ENCODE measurements at places on chromosomes 13 and 19. TPM values are rescaled to one million over a fixed set of nuclear protein-coding genes. Genes with fewer than 3 reads are reported as not detected.
A peak's percentile ranks its signal among the peaks of the same experiment; 100 is the strongest.

RNF17 gene
- total RNA-seq, result 0.50 TPM

ZNF726 gene
- total RNA-seq, result 2.8 TPM

GRCh38 chr19:48915757-48916156 is 15.6 kb downstream of the NUCB1 start:
- peaks cover 4% of the 10 kb centered on the region for H3K36me3 ChIP-seq
- H3K4me3 ChIP-seq, result no peak overlapping the region
- peak overlapping the region; percentile 27 for H3K27ac ChIP-seq
- DNase-seq, result no peak
- no peaks in the 10 kb centered on the region for H3K27me3 ChIP-seq

DNA sequence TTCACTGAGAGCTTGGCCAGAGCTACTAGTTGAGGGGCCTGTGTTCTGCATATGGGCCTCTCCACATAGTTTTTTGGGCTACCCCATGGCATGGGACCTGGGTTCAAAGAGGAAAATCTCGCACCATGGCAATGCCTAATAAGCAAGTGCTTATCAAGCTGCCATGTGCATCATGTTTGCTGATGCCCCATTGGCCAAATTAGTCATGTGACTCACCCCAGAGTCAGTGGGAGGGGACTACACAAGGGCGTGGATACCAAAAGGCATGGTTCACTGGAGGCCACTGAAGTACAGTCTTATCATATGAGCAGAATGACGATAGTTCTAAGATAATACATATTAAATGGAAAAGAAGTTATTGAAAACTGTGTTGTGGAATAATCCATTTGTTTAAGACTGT is 214.8 kb downstream of the LMO7 start:
- DNase-seq, result no peak
- peaks cover 2% of the 10 kb centered on the region for H3K4me1 ChIP-seq
- H3K4me3 ChIP-seq, result no peak overlapping the region

DNA sequence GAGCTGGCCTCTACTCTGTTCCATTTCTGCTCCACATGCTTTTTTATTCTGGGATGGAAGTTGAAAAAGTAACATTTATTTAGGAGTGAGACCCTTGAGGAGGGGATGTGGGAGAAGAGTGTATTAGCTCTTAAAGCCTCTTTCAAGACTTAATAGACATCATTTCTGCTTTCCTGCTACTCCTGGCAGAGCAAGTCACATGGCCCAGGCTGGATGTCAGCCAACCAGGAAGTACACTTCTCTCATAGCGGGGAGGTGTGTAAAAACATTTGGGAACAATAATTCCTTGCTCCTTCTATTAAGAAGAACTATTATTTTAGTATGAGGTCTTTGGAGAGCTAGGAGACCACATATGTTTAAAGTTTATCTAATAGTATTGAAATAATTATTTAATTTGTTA is 40.6 kb upstream of the FAM216B start:
- no peaks in the 10 kb centered on the region for H3K4me1 ChIP-seq
- no peak overlapping the region for H3K27ac ChIP-seq
- peaks cover 48% of the 10 kb centered on the region for H3K27me3 ChIP-seq

- H3K27me3 ChIP-seq, result no peaks in the 10 kb centered on the region
- no peak for DNase-seq
- peaks cover 3% of the 10 kb centered on the region for H3K36me3 ChIP-seq
- H3K4me3 ChIP-seq, result no peak overlapping the region
- peaks cover 10% of the 10 kb centered on the region for H3K4me1 ChIP-seq
These were observed 26.9 kb downstream of the SIPA1L3 start for GRCh38 chr19:37933937-37934358.

DNA sequence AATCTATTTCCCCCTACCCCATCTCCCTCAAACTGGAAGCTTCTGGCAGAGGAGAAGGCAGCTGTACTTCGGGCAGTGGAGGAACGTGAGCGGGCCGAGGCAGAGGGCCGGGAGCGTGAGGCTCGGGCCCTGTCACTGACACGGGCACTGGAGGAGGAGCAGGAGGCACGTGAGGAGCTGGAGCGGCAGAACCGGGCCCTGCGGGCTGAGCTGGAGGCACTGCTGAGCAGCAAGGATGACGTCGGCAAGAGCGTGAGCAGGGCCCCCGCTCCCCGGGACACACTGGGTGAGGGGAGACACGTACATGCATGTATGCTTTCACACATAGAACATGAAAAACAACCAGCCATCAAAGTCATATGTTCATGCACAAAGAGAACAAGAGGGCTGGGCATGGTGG is 42.7 kb downstream of the KCNC3 start:
- H3K4me1 ChIP-seq, result no peaks in the 10 kb centered on the region
- H3K27me3 ChIP-seq, result peaks cover 18% of the 10 kb centered on the region
- peaks cover 5% of the 10 kb centered on the region for H3K36me3 ChIP-seq

- DNase-seq, result no peak
- H3K4me3 ChIP-seq, result no peak overlapping the region
- no peaks in the 10 kb centered on the region for H3K36me3 ChIP-seq
These were observed 16.6 kb downstream of the TEX30 start for GRCh38 chr13:102757006-102757405.

- H3K4me3 ChIP-seq, result no peak overlapping the region
- H3K27ac ChIP-seq, result no peak overlapping the region
- no peaks in the 10 kb centered on the region for H3K27me3 ChIP-seq
- H3K36me3 ChIP-seq, result no peaks in the 10 kb centered on the region
These were observed 815.4 kb downstream of the PCDH17 start for GRCh38 chr13:58446979-58447378.

DNA sequence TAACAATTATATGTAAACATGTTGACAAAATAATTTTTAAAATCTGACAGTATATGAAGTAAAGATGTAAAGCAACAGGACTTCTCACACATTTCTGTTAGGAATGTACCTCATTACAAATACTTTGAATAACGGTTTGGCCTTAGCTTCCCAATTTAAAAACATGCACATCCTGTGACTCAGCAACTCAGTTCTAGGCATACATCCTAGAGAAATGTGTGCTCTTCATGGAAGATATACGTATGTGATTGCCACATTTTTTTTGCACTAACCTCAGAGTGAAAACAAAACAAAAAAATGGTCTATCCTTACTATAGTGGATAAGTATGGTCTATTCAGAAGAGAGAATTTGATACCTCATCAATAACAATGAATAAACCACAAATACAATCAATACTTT is 314.6 kb downstream of the LIG4 start:
- no peaks in the 10 kb centered on the region for H3K4me1 ChIP-seq
- no peak overlapping the region for H3K4me3 ChIP-seq
- DNase-seq, result no peak
- H3K27me3 ChIP-seq, result no peaks in the 10 kb centered on the region
- no peak overlapping the region for H3K27ac ChIP-seq

GRCh38 chr19:12723641-12724426 is at the start of gene TNPO2:
Gene TNPO2, minus strand, starts transcription at chr19:12723932. Its CDS starts 2,955 bp downstream, at chr19:12720977.
- peaks cover 31% of the 10 kb centered on the region for H3K4me1 ChIP-seq
- DNase-seq, result peak; percentile 30
- H3K4me3 ChIP-seq, result peak within 1 kb of the TSS; percentile 96

DNA sequence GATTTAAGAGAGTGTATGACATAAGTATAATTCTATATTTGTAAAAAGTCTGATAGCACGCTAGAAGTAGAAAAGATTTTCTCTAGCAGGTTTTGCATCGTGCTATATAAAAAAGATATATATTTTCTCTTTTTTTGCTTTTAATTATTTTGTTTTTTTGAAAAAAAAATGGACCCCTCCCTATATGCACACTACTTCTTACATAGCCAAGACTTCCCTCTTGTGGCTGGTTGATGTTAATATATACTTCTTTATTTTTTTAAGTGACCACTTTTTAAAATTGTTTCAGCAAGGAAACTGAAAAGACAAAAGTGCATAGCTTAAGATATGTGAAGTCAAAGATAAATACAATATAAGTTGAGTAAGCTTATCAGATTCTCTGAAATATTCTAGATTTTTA is 1202.8 kb downstream of the DIAPH3 start:
- H3K4me1 ChIP-seq, result no peaks in the 10 kb centered on the region
- no peak overlapping the region for H3K27ac ChIP-seq
- no peak for DNase-seq
- no peaks in the 10 kb centered on the region for H3K36me3 ChIP-seq
- H3K4me3 ChIP-seq, result no peak overlapping the region

DNA sequence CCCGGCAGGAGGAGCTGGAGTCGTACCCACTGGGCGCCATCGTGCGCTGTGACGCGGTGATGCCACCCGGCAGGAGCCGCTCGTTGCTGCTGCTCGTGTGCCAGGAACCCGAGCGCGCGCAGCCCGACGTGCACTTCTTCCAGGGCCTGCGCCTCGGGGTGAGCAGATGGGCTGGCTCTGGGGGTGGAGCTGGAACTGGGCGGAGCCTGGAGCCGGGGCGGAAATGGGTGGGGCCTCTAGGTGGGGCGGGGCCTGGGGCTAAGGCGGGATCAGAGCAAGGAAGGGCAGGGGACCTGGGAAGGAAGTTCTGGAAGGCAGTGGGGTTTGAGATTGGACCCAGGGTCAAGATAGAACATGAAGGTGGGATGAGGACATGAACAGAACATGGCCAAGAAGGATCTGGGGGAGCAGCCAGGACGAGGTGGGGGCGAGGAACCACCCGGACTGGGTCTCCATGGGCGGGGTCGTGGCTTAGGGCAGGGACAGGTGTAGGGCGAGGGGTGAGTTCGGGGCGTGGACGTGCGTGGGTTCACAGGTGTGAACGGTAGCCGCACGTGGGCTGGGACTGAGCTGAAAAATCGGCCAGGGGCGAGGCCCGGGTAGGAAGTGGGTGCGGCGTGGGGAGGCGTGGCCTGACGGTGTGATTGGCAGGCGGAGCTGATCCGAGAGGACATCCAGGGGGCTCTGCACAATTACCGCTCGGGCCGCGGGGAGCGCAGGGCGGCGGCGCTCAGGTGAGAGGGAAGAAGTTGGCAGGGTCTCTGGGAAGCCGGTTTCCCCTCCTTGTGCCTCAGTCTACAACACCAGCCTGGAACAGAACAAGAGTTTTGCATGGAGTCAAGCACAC is 4.7 kb downstream of the EPS8L1 start:
- peaks cover 19% of the 10 kb centered on the region for H3K4me1 ChIP-seq
- H3K36me3 ChIP-seq, result peaks cover 2% of the 10 kb centered on the region
- peak overlapping the region; percentile 77 for H3K4me3 ChIP-seq
- H3K27me3 ChIP-seq, result peaks cover 13% of the 10 kb centered on the region
- H3K27ac ChIP-seq, result no peak overlapping the region

DNA sequence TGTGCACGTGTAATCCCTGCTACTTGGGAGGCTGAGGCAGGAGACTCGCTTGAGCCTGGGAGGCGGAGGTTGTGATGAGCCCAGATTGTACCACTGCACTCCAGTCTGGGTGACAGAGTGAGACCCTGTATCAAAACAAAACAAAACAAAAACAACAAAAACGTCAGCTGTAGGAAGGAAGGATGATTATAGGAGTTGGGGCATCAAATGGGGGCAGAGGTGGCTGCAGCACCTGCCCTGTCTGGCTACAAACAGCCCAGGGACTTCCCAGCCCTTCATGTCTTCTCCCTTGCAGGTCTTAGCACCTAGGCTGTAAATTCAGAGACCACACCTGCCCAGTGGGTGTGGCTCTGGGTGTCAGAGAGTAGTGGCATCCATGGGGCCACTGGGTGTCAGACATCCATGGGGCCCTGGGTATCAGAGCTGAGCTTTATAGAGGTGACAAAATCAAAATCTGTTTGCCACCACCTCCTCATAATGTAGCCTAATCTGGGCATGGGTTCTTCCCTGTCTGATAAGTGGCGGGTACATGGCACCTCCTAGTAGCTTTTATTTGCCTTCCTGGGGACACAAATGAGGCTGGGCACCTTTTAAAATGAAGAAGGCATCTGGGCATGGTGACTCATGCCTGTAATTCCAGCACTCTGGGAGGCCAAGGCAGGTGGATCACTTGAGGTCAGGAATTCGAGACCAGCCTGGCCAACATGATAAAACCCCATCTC is 4.7 kb upstream of the B3GNT3 start:
- H3K27me3 ChIP-seq, result no peaks in the 10 kb centered on the region
- H3K36me3 ChIP-seq, result peaks cover 6% of the 10 kb centered on the region
- H3K27ac ChIP-seq, result peak overlapping the region; percentile 81
- H3K4me1 ChIP-seq, result peaks cover 34% of the 10 kb centered on the region
- H3K4me3 ChIP-seq, result no peak overlapping the region

DNA sequence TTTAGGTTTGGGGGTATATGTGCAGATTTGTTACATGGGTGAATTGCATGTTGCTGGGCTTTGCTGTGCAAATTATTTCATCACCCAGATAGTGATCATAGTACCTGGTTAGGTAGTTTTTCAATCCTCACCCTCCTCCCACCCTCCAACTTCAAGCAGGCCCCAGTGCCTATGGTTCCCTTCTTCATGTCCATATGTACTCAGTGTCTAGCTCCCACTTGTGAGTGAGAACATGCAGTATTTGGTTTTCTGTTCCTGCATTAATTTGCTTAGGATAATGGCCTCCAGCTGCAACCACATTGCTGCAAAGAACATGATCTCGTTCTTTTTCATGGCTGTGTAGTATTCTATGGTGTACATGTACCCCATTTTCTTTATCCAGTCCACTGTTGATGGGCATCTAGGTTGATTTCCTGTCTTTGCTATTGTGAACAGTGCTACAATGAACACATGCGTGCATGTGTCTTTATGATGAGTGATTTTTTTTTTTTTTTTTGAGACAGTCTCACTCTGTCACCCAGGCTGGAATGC is 42.9 kb upstream of the POMP start:
- H3K27me3 ChIP-seq, result no peaks in the 10 kb centered on the region
- H3K4me1 ChIP-seq, result peaks cover 16% of the 10 kb centered on the region
- no peaks in the 10 kb centered on the region for H3K36me3 ChIP-seq
- no peak for DNase-seq
- H3K4me3 ChIP-seq, result no peak overlapping the region

GRCh38 chr19:5057860-5058259 is 88.9 kb downstream of the KDM4B start:
- H3K27me3 ChIP-seq, result no peaks in the 10 kb centered on the region
- no peak overlapping the region for H3K4me3 ChIP-seq
- no peak for DNase-seq
- peaks cover 5% of the 10 kb centered on the region for H3K4me1 ChIP-seq
- peaks cover 4% of the 10 kb centered on the region for H3K36me3 ChIP-seq
- H3K27ac ChIP-seq, result no peak overlapping the region

DNA sequence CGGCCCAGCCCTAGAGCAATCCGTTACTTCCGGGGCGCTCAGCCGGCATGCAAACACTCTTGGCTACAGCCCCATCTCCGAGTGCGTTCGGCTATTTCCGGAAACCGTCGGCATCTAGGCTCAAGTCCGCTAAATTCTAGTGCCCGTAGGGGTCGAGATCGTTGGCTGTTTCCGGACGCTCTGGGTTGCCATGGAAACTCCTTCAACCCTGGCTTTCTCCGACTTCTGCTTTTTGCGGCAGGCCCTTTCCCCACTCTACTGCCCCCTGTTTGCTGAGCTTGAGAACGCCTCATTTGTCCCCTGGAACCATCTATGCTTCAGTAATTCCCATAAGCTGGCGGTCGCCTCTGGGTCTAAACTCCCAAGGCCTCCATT is 534 bp upstream of the PIK3R2 start:
- H3K4me1 ChIP-seq, result peaks cover 21% of the 10 kb centered on the region
- peak; percentile 97 for DNase-seq
- peak overlapping the region; percentile 92 for H3K4me3 ChIP-seq
- no peaks in the 10 kb centered on the region for H3K36me3 ChIP-seq
- H3K27ac ChIP-seq, result peak overlapping the region; percentile 96
- H3K27me3 ChIP-seq, result no peaks in the 10 kb centered on the region

- H3K27me3 ChIP-seq, result no peaks in the 10 kb centered on the region
- peaks cover 11% of the 10 kb centered on the region for H3K36me3 ChIP-seq
- no peak overlapping the region for H3K27ac ChIP-seq
These were observed 8.7 kb downstream of the UCHL3 start for GRCh38 chr13:75558145-75558840.

GRCh38 chr13:101512650-101513049 is 60.2 kb downstream of the ITGBL1 start:
- no peaks in the 10 kb centered on the region for H3K36me3 ChIP-seq
- no peak overlapping the region for H3K27ac ChIP-seq
- peaks cover 7% of the 10 kb centered on the region for H3K4me1 ChIP-seq
- H3K27me3 ChIP-seq, result peaks cover 26% of the 10 kb centered on the region
- DNase-seq, result no peak

- no peak for DNase-seq
- no peak overlapping the region for H3K4me3 ChIP-seq
- no peaks in the 10 kb centered on the region for H3K27me3 ChIP-seq
These were observed 73.8 kb downstream of the GADD45B start for GRCh38 chr19:2549701-2550191.

Data from T-helper 17 cell (primary cell).